CD4-positive, alpha-beta T cell treated with Interleukin-2 at 100 ng/mL for 4 hours (primary cell): ENCODE measurements at places on chromosomes 2 and 18.

DNA sequence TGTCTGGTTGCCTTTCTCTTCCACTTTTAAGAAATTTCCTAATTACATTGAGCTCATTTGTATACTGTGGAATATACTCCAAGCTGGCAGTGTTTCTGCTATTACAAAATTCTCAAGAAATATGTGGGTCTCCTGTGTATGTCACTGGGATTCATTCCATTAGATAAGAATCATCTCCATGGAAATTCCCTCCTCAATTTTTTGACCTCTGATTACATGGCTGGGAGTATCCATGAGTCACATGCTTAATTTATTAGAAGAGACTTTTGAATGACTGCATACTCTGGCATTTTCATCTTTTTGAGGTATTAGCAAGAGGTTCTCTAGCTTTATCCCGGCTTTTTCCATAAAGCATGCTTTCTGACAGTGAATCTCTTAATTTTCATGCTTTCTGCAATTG, 665.5 kb upstream of the CNTNAP5 start:
- DNase-seq: no peak

- no peak for DNase-seq
Observed at GRCh38 chr2:8805278-8806210, 31.9 kb downstream of the KIDINS220 start.

DNA sequence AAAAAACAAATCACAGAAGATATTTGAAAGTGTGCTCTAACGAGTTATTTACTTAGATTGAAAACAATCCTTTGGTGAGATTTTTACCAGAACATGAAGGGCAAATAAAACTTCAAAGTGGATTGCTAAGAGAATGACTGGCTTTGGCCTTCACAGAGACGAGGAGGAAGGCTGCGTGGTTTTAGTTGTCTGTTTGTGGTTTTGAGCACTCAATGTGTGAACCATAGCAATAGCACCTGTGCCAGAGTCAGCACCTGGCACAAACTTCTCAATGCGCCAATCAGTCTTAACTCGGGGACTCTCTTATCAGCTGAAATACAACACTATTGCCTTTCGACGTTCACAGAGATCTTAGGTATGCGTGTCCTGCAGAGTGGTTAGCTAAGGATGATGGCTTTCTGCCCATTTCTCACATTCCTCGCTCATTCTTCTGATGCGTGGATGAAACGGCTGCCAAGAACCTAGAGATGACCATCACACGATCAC, 70.0 kb downstream of the MBP start:
- DNase-seq: peak; percentile 91

GRCh38 chr2:60353863-60354262, 199.6 kb downstream of the BCL11A start:
- no peak for DNase-seq

GRCh38 chr18:77470569-77471413, 221.1 kb downstream of the GALR1 start:
- DNase-seq: no peak

DNA sequence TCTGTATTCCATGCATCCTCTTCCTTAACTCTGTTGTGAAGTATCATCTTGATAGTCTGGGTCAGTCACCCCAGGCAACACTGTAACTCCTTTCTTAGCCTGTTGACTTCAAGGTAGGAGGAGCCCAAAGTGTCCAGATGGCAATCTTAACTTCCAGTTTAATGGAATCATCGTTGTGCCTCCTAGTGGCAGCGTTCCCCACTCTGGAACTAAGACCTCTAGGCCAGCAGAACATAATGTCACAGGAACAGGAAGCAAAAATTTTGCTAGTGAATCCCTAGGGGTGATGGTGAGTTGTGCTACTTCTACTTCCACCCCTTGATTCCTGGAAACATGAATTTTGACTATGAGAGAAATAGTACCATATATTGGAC, 11.7 kb downstream of the SGPP2 start:
- no peak for DNase-seq

DNA sequence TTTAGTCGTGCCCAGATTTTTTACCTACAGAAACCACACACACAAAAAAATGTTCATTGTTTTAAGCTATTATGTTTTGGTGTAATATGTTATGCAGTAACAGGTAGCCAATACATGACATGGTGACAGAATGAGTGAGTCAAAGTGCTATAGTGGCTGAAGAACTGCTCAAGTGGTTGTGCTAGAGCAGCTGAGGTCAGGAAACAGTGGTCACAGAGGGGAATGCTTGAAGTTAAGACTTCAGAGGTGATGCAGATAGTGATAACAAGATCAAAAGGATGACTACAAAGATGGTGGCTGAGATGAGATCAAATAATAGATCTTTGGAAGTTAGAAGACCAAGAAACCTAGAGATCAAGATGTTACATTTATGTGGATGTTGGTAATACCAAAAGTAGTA, 174.3 kb downstream of the KCNE4 start:
- DNase-seq: no peak

DNA sequence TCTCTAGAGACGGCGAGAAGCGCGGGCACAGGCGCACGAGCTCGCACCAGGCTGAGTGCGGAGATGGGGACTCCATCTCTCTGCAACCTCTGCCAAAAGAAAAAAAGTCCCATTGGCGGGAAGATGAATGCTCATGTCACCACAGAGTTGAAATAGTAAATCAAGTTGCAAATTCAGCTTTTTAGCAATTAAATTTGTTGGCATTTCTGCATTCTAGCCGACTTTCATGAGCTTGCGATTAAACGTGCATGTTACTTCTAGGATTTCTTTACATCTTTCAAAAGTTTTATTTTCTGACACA, 588 bp downstream of the CHAC2 start:
- no peak for DNase-seq

- no peak for DNase-seq
Observed at GRCh38 chr2:149400997-149401396, 70.6 kb downstream of the LYPD6 start.

DNA sequence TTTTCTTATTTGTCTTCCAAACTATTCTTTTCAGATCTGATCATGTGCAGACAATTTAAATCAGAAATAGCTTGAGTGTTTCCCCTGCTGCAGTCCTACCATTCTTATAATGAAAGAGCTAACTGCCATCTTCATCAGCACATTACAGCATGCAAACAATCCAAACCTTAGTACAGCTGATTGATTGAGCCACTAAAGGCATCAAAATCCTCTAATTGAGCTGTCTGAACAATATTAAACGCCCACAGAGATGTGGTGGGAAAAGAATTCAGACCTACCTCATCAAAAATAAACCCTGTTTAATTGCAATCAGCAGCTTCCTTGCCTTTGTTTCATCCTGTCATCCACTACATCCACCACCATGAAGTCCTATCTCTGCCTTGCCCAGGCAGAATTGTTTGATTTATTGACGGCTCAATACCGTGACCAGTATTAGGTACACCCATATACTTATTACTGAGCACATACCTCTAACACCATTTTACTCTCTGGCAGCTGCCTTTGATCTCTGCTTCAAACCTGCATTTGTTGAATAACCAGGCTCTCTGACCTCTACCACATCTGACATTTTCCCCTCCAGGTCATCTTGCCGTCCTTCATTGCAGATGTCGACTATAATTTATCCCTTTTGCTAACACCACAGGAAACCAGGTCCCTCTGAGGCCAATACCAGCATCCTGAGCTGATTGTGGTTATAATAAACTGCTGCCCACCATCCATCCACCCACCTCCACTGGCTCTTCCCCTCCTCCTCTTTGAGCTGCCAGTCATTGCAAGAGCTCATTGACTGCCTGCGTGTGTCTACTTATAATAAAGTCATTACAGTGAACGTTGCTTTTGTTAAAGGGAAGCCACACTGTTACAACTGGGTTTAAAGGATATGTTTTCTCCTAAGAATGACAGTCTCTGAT, 78.5 kb downstream of the RBM43 start:
- DNase-seq: no peak

- DNase-seq: no peak
Observed at GRCh38 chr2:29530281-29530680, 391.1 kb downstream of the ALK start.

DNA sequence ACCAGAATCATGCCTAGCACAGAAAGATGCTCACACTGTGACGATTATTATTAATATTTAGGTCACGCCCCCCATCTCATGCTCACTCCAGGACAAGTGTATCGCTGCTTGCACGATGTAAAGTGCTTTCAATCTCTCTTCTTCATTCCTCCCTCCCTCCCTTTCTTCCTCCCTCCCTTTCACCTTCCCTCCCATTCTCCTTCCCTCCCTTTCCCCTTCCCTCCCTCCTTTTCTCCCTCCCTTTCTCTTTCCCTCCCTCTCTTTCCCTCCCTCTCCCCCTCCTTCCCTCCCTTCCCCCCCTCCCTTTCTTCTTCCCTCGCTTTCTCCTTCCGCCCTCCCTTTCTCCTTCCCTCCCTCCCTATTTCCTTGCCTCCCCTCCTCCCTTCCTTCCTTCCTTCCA, 19.6 kb downstream of the TGOLN2 start:
- DNase-seq: no peak

- no peak for DNase-seq
Observed at GRCh38 chr2:35962585-35963146, 392.9 kb upstream of the CRIM1 start.

DNA sequence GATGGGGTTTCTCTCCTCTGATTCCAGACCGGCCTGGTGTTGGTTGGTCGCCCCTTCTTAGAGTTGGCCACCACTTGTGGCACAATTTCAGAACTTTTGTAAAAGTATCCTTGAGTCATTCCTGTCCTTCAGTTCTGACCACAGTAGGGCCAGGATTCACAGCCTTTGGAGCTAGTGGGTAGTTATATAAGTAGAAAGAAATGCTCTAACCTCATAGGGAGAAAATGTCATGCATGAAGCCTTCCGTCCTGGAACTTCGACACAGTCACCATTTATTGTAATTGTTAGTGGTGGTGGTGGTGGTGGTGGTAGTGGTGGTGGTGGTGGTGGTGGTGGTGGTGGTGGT, 65.4 kb downstream of the EPAS1 start:
- no peak for DNase-seq

- no peak for DNase-seq
Observed at GRCh38 chr2:21022792-21023367, 21.0 kb downstream of the APOB start.

GRCh38 chr2:128041561-128041960, 13.7 kb upstream of the SAP130 start:
- DNase-seq: no peak

DNA sequence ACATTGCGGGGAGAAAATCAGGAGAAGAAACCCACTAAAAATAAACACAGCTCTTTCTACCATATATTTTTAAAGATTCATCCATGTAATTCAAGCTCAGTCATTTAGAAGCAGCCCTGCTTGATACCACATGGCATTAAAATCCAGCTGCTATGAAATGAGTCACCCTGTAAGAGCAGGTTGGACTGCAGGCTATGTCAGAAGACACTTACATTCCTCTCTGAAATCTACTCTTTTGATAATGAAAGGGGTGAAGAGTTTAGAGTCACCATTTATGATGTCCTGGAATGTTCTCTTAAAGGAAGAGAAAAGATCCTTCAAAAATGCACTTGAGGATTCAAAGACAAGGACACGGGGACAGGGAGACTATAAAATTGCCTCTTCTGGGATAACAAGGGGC, 100.6 kb upstream of the APCDD1 start:
- no peak for DNase-seq

- DNase-seq: peak; percentile 63
Observed at GRCh38 chr18:59357928-59358327, 1.1 kb downstream of the LMAN1 start.

DNA sequence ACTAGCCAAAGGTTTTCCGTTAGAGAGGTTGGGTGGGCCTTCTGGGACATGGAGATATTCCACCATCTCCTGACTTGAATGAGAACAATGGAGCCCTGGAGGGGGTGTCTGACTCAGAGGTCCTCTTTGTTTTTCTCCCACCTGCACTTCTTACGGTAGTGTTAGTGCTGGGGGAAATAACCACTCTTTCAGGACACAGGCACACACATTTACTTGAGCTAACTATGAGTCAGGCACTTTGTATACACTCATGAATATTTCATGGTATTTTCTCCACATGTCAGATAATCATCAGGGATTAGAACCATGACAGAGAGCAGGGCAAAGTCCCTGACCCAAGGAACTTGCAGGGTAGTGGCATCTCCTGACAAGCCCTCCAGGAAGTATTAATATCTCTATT, 439.1 kb downstream of the TSN start:
- no peak for DNase-seq

GRCh38 chr18:78510636-78511035, 469.0 kb upstream of the SALL3 start:
- no peak for DNase-seq
